ENCODE measurements at places on chromosomes 4 and X.

- DNase-seq, result no peak
Observed at GRCh38 chrX:123223859-123224258, 39.8 kb downstream of the GRIA3 start.

GRCh38 chrX:123493857-123494256 lies 239.0 kb downstream of the THOC2 start:
- no peak for DNase-seq

- no peak for DNase-seq
Observed at GRCh38 chr4:70703619-70704214, 15.4 kb downstream of the UTP3 start.

DNA sequence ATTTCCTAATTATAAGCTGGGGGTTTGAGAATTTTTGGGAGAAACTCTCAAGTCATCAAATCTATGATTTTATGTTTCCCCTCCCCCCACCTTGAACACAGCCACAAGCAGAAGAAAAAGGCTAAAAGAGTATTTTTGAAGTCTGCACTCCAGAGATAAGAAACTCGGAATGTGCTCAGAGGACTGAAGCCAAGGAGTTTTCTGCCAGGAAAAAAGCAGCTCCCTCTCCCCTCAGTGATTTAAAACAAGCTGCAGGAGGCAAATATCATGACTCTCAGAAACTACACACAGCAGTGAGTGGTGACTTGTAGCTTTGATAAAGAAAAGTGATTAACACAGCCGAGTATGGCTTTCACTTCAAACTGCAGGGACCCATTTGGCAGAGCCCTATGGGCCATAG lies 800.2 kb upstream of the FTHL17 start:
- DNase-seq, result no peak

DNA sequence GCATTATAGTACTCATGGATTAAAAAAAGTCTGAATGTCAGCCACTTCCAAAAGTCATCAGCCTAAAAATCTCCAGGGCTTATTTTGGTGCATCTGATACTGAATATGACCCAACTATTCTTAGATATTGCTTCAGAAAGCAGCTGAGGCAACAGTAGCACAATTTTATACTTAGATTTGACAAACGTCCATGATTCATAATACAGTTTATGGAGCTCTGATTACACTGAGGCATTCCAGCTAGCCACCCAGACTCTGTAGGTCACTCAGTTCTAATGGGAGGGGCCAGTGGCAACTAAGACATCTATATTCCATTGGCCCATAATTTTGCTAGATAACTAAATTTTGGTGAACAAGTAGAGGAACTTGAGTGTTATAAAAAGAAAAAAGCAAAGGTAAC lies 10.3 kb downstream of the SPATA4 start:
- DNase-seq, result no peak

GRCh38 chrX:30141966-30142365 lies 73.4 kb upstream of the MAGEB2 start:
- no peak for DNase-seq

- DNase-seq, result no peak
Observed at GRCh38 chr4:40516651-40517050, 113.0 kb downstream of the RBM47 start.

- DNase-seq, result no peak
Observed at GRCh38 chrX:973010-973632, 239.3 kb downstream of the CRLF2 start.

DNA sequence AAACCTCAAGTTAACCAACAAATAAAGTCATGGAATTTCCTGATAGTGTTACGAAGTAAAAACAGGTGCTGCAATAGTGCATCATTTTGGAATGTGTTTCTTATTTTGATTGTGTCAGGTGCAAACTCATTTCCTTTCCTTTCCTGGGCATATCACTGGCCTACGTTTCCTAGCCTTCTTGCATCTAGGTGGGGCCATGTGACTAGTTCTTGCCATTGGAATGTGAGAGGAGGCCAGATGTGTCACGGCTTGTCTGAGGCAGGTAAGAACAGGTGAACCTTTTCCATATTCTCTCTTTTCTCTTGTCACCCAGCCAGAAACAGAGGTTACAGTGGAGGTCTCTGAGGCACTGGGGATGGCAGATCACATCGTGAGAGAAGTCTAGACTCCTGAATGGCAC lies 868.0 kb downstream of the RPA4 start:
- DNase-seq, result no peak

DNA sequence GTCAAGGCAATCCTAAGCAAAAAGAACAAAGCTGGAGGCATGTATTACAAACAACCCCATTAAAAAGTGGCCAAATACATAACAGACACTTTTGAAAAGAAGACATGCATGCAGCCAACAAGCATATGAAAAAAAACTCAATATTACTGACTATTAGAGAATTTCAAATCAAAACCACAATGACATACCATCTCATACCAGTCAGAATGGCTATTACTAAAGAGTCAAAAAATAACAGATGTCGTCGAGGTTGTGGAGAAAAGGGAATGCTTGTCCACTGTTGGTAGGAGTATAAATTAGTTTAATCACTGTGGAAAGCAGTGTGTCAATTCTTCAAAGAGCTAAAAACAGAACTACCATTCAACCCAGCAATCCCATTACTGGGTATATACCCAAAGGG lies 604.6 kb upstream of the GRIA3 start:
- no peak for DNase-seq

- no peak for DNase-seq
Observed at GRCh38 chrX:14501327-14501726, 28.0 kb upstream of the GLRA2 start.

DNA sequence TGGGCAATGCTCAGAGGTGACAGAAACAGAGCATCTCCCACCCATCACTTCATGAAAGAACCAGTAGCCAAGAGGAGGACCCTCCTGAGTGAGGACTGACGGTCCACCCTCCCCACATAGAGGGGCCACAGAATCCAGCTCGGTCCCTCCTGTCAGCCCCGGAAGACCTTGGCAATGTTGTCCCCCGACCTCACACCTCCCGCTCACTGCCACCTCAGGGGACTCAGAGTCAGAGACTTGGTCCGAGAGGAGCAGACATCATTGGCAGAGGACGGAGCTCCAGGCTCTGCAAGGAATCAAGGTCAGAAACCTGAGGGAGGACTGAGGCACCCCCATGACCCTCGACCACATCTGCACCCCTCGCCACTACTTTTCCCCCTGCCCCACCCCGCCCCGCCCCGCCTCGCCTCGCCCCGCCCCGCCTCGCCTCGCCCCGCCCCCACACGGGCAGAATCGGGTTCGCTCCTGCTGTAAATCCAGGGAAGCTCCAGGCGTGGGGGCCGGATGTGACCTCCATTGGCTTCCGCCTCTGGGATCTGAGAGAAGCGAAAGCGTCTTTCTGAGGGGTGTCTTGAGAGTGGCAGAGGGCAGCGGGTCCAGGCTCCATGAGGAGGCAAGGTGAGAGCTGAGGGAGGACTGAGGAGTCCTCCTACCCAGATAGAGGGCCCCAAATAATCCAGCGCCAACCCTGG lies at the start of gene MAGEA11:
TSS of gene MAGEA11 (plus strand) at position 516 of the 692 bp plus-strand sequence. CDS start 1,100 bp downstream, outside the sequence.
- no peak for DNase-seq

- no peak for DNase-seq
Observed at GRCh38 chr4:147586637-147587036, 30.6 kb upstream of the TMEM184C start.

- no peak for DNase-seq
Observed at GRCh38 chr4:128483816-128484215, 196.2 kb upstream of the PGRMC2 start.

- no peak for DNase-seq
Observed at GRCh38 chrX:12814420-12814819, 23.2 kb downstream of the PRPS2 start.

DNA sequence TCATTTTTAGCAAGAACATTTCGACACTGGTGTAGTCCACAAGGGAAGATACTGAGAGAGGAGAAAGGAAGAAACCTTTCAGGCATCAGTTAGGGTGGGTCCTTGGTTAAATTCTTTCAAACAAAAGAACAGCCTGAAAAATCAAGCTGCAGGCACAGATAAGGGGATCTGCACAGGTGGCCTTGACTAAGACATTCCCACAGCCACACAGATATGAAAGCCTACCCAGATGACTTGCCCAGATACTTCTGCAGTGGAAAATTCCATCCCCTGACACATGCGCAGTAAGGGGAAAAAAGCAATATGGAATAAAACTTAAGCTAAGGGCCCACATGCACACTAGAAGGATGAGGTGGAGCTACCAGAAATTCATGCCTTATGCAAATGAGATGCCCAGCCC lies 8.9 kb upstream of the TMEM165 start:
- DNase-seq, result no peak

DNA sequence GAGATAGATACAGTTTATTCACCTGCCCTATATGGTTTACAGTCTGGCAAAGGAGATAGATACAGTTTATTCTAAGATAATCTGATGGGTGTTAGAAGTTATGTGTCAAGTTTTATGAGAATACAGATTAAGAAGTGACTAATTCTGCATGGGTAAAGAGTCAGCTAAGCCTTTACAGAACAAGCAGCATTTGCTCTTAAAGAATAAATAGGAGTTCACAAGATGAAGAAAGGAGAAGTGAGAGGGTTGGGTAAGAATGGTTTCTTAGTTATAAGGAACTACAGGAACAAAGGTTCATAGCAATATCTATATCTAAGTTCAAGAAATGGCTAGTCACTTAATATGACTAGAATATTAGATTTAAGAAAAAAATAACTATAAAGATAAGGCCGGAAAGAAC lies 47.6 kb downstream of the THOC2 start:
- no peak for DNase-seq
